Esophagus muscularis mucosa (tissue), 4 donors: ENCODE measurements at places on chromosomes 7 and 10. TPM values are rescaled to one million over a fixed set of nuclear protein-coding genes. Genes with fewer than 3 reads are reported as not detected.

- no peaks in the 10 kb centered on the region for H3K27me3 ChIP-seq
- H3K36me3 ChIP-seq, result no peaks in the 10 kb centered on the region
- no peak for DNase-seq
- no peak overlapping the region for H3K4me3 ChIP-seq
- H3K4me1 ChIP-seq, result peaks cover 15% of the 10 kb centered on the region
Measured at GRCh38 chr7:90777041-90777440, 180.9 kb downstream of the CDK14 start.

The TDRD1 gene
- total RNA-seq, result 0.13 TPM

The BHLHA15 gene
- not detected for total RNA-seq

DNA sequence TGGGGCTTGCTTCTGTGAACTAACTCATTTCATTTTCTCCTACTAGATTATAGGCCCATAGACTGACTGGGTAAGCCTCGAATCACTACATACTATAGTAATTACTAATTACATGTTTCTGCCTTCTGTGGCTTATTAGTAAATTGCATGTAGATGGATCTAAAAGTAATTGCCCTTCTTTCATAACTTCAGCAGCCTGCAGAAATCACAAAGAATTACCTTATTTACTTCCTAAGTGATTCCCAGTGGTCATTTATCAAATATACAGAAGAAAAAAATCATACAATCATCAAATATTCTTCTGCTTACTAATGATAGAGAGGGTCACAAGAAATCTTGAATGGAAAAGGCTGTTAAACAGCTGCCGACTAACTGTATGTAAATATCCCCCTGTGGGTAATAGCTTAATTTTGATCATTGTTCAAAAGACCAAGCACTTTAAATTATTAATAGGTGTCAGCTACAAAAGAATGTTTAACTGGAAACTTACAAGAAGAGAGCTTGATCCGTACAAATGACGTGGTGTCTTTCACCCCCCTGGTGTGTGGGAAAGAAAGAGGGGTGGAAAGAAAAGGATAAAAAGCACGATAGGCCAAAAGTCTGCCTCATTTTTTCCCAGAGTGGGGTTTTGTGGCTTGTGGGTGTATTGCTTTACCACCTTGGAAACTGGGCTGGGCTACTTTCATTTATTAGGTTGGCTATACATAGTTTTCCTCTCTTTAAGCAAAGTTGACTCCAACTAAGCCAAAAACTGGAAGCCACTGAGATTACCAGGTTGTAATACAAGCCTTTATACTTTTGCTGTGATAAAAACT, 361.8 kb upstream of the ZMIZ1 start:
- no peaks in the 10 kb centered on the region for H3K27me3 ChIP-seq
- no peak for DNase-seq
- no peak overlapping the region for H3K4me3 ChIP-seq
- H3K36me3 ChIP-seq, result no peaks in the 10 kb centered on the region

The SPDYE6 gene
- not detected for total RNA-seq

DNA sequence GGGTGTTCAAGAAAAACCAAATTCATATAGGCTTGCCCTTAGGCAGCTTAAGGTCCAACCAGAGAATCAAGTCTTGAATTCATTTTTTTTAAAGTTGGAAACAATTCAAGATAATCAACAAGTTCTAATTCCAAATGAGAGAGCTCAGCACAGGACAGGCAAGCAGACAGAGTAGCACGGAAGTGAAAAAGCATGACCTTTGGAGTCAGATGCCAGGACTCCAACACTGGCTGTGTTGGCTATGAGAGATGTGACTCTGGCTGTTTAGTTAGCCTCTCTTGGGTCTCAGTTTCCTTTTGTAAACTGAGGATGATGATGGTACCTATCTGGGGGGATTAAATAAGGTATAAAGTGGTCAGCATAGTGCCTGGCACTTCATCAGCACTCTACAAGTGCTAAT, 49.3 kb downstream of the FBXW4 start:
- H3K36me3 ChIP-seq, result peaks cover 21% of the 10 kb centered on the region
- no peak for DNase-seq
- no peak overlapping the region for H3K27ac ChIP-seq
- no peak overlapping the region for H3K4me3 ChIP-seq

- no peaks in the 10 kb centered on the region for H3K4me1 ChIP-seq
- DNase-seq, result no peak
- no peaks in the 10 kb centered on the region for H3K27me3 ChIP-seq
- H3K4me3 ChIP-seq, result no peak overlapping the region
- no peak overlapping the region for H3K27ac ChIP-seq
Measured at GRCh38 chr7:7834761-7835160, 116.4 kb upstream of the RPA3 start.

The GRM3 gene
- total RNA-seq, result not detected

The FOXL3 gene
- not detected for total RNA-seq

- H3K36me3 ChIP-seq, result no peaks in the 10 kb centered on the region
- no peak overlapping the region for H3K4me3 ChIP-seq
- no peak for DNase-seq
- H3K27me3 ChIP-seq, result no peaks in the 10 kb centered on the region
Measured at GRCh38 chr10:80699602-80700039, 161.9 kb downstream of the SH2D4B start.

- no peak for DNase-seq
- H3K27ac ChIP-seq, result no peak overlapping the region
- H3K4me1 ChIP-seq, result peaks cover 8% of the 10 kb centered on the region
Measured at GRCh38 chr7:93933156-93933555, 11.6 kb downstream of the GNG11 start.

DNA sequence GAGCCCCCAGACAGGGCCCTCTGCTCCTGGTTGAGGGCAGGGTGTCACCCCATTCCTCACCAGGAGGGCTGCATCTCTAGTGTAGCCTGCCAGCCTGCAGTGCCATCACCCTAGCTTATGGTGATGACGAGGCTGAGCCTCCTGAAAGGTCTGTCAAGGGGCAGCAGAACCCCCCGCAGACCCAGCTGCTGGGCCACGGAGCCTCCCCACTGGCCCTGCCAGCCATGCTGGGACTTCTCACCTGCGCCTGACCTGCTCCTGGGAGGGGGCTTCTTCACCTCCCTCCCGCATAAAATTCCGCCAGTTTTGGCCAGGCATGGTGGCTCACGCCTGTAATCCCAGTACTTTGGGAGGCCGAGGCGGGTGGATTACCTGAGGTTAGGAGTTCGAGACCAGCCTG, 40.4 kb upstream of the RASGEF1A start:
- no peaks in the 10 kb centered on the region for H3K27me3 ChIP-seq
- no peak overlapping the region for H3K4me3 ChIP-seq
- H3K4me1 ChIP-seq, result peaks cover 19% of the 10 kb centered on the region
- H3K36me3 ChIP-seq, result no peaks in the 10 kb centered on the region

- peaks cover 24% of the 10 kb centered on the region for H3K4me1 ChIP-seq
- H3K27ac ChIP-seq, result no peak overlapping the region
- no peaks in the 10 kb centered on the region for H3K36me3 ChIP-seq
- H3K27me3 ChIP-seq, result no peaks in the 10 kb centered on the region
Measured at GRCh38 chr10:73653195-73653594, 2.6 kb downstream of the SYNPO2L start.

DNA sequence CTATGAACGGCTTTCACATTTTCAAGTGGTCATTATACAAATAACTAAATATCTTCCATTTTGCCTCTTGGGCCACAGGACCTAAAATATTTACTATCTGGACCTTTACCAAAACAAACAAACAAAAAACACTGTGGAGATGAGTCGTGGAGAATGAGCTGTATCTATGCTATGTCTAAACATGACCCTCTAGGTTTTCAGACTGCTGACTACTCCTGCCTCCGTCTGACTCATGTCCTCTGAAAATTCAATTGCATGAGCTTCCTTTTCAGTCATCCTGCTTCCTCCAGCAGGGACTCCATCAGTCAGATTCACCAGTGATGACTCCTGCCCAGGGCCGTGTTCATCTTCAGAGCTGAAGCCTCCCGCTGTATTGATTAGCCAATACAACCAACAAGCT, 96.8 kb downstream of the COL28A1 start:
- no peak overlapping the region for H3K27ac ChIP-seq
- DNase-seq, result no peak
- no peaks in the 10 kb centered on the region for H3K36me3 ChIP-seq
- H3K27me3 ChIP-seq, result no peaks in the 10 kb centered on the region
- H3K4me1 ChIP-seq, result no peaks in the 10 kb centered on the region

GRCh38 chr7:91157579-91158320, 106.5 kb upstream of the FZD1 start:
- H3K4me1 ChIP-seq, result no peaks in the 10 kb centered on the region
- no peaks in the 10 kb centered on the region for H3K36me3 ChIP-seq
- no peaks in the 10 kb centered on the region for H3K27me3 ChIP-seq
- no peak overlapping the region for H3K4me3 ChIP-seq

GRCh38 chr7:124422081-124422480, 343.5 kb downstream of the GPR37 start:
- H3K4me3 ChIP-seq, result no peak overlapping the region
- H3K27ac ChIP-seq, result no peak overlapping the region
- no peaks in the 10 kb centered on the region for H3K4me1 ChIP-seq

DNA sequence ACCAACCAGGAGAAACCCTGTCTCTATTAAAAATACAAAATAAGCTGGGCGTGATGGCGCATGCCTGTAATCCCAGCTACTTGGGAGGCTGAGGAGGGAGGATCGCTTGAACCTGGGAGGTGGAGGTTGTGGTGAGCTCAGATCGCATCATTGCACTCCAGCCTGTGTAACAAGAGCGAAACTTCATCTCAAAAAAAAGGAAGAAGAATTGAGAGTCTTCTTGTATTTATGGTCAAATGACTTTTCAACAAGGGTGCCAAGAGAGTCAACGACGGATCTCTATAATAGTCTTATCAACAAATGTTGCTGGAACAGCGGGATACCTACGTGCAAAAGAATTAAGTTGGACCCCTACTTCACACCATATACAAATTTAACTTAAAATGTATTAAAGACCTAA, 21.6 kb upstream of the JAZF1 start:
- H3K36me3 ChIP-seq, result no peaks in the 10 kb centered on the region
- H3K4me1 ChIP-seq, result no peaks in the 10 kb centered on the region
- H3K27me3 ChIP-seq, result no peaks in the 10 kb centered on the region

- peaks cover 34% of the 10 kb centered on the region for H3K4me1 ChIP-seq
- DNase-seq, result peak; percentile 55
- H3K27me3 ChIP-seq, result peaks cover 85% of the 10 kb centered on the region
- H3K4me3 ChIP-seq, result no peak overlapping the region
- H3K27ac ChIP-seq, result no peak overlapping the region
- no peaks in the 10 kb centered on the region for H3K36me3 ChIP-seq
Measured at GRCh38 chr7:97001656-97002554, 3.4 kb upstream of the DLX6 start.

GRCh38 chr10:35232527-35232926, 103.8 kb upstream of the CCNY start:
- no peaks in the 10 kb centered on the region for H3K27me3 ChIP-seq
- no peak overlapping the region for H3K27ac ChIP-seq
- no peak overlapping the region for H3K4me3 ChIP-seq
- H3K36me3 ChIP-seq, result no peaks in the 10 kb centered on the region

DNA sequence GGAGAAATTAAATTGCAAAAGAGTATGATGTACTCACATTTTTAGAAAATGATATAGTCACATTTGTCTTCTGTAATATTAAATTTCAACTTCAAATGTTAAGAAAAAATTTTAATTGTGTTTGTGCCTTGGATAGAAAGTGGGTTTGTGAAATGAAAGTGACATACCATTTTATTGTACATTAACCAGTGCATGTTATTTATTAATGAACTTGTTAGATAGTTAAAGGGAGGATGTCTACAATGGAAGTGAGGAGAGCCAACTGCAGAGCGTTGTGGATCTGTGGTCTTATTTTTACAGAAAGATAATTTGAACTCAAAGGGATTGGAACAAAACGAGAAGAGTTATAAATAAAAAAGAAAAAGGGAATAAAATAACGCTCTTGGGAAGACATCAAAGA, 291.7 kb downstream of the ARL4A start:
- no peaks in the 10 kb centered on the region for H3K36me3 ChIP-seq
- no peaks in the 10 kb centered on the region for H3K4me1 ChIP-seq
- H3K27ac ChIP-seq, result no peak overlapping the region
- no peak overlapping the region for H3K4me3 ChIP-seq
- no peak for DNase-seq
- no peaks in the 10 kb centered on the region for H3K27me3 ChIP-seq

- no peak overlapping the region for H3K4me3 ChIP-seq
- no peaks in the 10 kb centered on the region for H3K27me3 ChIP-seq
- H3K27ac ChIP-seq, result no peak overlapping the region
- H3K4me1 ChIP-seq, result peaks cover 11% of the 10 kb centered on the region
- DNase-seq, result no peak
- no peaks in the 10 kb centered on the region for H3K36me3 ChIP-seq
Measured at GRCh38 chr10:76047521-76047920, 616.1 kb downstream of the LRMDA start.

DNA sequence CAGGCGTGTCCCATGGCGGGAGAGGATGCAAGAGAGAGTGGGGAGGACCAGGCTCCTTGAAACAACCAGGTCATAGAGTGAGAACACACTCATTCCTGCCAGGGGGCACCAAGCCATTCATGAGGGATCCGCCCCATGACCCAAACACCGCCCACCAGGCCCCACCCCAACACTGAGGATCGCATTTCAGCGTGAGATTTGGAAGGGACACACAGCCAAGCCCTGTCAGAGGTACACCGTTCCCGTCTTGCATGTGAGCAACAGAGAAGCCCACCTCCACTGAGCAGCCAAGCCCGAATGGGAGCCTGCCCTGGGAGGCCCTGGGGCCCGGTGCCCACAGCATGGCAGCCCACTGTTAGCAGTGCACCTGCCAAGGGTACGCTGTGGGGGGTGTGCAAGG, 7.9 kb upstream of the ARPC1B start:
- H3K27ac ChIP-seq, result no peak overlapping the region
- H3K4me3 ChIP-seq, result no peak overlapping the region
- no peak for DNase-seq
- H3K36me3 ChIP-seq, result peaks cover 75% of the 10 kb centered on the region

DNA sequence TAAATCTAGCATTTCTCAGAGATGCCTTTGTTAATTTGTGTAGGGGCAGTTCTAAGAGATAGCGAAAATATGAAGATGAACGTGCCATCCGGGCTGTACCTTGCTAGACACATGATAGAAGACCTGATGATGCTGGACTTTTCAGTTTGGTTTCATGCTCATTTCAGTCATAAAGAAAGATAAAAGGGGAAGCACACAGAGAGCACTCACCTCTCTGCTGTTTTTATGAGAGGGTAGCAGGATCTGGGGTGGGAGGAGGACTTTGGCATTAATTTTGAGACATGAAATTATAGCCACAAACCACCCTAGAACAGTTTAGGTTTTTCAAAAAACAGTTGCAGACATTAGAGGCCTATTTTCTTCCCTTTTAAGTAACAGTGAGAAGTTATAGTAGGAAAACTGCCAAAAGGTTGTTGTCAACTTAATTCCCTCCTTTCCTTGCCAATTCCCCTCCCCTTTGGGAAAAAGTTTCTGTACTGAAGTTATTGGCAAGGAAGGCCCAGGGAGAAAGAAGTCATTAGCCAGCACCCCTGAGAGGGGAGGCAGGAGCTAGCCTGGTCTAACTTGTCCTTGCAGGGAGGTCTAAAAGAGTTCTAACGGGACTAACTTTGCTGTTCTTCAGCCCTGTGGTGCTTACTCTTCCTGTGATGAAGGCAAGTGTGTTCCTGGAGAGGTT, 2.6 kb downstream of the ST7 start:
- no peaks in the 10 kb centered on the region for H3K36me3 ChIP-seq
- H3K27me3 ChIP-seq, result no peaks in the 10 kb centered on the region
- H3K27ac ChIP-seq, result peak overlapping the region; percentile 99
- H3K4me3 ChIP-seq, result no peak overlapping the region

- H3K4me3 ChIP-seq, result peak overlapping the region; percentile 23
- H3K27ac ChIP-seq, result no peak overlapping the region
- no peaks in the 10 kb centered on the region for H3K27me3 ChIP-seq
Measured at GRCh38 chr7:11237742-11238141, 264.1 kb downstream of the PHF14 start.
